ENCODE measurements at places on chromosomes 13 and 19.

DNA sequence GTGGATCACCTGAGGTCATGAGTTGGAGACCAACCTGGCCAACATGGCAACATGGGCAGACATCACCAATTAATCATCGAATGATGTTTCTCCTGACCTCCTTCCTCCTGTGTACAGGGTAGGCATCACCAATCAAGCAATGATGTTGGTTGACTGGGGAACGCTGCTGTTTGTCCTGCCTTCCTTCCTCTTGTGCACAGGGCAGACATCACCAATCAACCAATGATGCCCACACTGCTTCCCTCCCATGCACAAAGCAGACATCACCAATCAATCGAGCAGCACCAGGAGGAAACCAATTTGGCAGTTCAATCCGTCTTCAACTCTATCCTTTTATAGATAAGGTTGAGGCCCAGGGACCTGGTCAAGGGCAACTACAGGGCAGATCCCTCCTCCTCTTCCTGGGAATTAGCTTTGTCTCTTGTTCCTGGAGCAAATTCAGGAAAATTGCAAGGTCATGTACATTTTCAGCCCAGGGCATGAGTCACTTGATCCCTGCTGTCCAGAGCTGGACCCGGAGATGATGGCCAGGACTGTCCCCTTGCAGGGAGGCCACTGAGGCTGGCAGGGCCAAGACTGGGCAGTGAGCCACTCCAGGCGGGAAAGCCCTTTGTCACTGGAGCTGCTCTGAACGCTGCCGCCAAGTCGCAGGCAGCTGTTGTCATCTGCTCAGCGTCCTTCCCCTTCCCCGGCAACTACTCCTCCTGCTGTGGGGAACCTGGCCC lies 5.3 kb upstream of the CSNK1G2 start:
- peak; percentile 27 for DNase-seq

DNA sequence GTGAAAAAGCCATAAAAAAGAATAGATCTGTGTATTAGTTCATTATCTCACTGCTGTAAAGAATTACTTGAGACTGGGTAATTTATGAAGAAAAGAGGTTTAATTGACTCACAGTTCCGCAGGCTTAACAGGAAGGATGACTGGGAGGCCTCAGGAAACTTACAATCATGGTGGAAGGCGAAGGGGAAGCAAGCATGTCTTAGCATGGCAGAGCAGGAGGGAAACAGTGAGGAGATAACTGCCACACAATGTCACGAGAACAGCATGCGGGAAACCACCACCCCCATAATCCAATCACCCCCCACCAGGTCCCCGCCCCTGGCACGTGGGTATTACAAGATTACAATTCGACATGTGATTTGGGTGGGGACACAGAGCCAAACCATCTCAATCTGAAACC lies 39.1 kb upstream of the EEF1AKMT1 start:
- no peak for DNase-seq

- no peak for DNase-seq
These were observed 6.1 kb downstream of the AP2A1 start for GRCh38 chr19:49772850-49773432.

GRCh38 chr13:25806264-25806974 lies 245.4 kb downstream of the SHISA2 start:
- DNase-seq: no peak

DNA sequence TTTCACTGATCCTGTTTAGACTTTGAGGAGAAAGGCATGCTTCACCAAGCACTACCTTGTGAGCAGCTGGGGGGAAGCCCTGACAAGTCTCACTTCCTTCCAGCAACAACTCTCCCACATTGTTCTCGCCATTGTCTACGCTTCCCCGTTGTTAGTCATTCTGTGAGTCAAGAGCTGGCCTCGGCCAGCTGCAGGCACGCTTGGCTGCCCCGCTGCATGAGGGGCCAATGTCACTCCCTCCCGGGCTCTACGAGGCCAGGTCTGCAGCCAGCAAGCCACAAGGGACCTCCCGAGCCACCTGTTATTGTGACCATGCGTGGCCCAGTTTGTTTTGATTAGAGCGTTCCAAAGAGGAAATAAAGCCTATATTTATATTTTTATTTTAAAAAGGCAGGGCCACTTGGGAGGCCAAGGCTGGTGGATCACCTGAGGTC lies 220.9 kb downstream of the FOXO1 start:
- DNase-seq: peak; percentile 21

- no peak for DNase-seq
These were observed 6.6 kb upstream of the ZDHHC20 start for GRCh38 chr13:21465710-21466160.
